C1 segment of cervical spinal cord (tissue), 14 donors: ENCODE measurements at places on chromosomes 7 and 10.

DNA sequence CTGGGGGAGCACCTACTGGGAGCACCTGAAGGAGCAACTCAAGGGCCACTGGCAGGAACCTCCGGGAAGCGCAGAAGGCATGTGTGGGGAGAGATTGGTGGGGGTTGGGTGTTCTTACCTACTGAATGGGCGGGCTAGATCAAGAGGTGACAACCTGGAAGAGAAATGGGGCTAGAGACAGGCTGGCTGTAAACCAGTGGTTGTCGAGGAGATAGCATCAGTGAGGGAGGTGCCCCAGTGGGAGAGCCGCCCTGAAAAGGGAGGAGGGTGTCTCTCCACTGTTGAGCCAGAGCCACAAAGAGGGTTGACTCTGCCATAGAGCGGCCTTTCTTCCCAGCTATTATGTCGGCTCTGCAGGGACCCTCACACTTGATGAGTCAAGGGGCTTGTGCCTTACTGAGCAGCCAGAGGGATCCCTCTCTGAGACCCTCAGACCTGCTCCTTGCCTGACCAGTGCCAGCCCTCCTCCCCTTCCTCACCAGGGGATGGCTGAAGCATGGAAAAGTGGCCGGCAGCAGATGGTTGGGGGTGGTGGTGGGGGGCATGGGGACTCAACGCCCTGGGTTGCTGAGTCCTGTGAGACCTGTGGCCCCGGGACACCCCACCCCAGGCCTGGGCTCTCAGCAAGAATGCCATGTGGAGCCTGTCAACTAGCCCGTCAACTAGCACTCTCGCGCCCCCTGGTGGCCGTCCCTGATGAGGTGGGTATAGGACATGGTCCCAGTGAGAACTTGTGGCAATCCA is 36.4 kb upstream of the PURB start:
- DNase-seq: peak; percentile 47

DNA sequence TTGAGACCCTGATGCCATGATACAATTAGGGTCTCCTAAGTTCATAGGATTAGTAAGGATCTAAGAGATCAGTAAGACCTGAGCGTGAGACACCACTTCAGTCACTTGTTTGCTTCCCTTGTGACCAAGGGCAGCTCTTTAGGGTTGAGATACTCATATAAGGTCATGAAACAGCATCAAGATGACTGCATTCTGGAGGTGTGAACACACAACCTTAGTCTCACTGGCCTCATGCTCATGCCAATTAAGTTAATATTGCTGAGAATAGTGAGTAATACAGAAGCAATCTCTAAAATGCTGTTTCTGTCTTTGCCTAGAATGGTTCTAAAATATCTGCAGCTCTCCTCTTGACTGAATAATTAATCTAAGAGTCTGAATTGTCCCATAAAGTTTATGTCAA is 39.6 kb upstream of the KLHL7 start:
- DNase-seq: no peak

GRCh38 chr7:2357571-2357970 is 2.9 kb downstream of the EIF3B start:
- no peak for DNase-seq

- no peak for DNase-seq
Measured at GRCh38 chr10:15255961-15256360, 87.5 kb upstream of the NMT2 start.

- DNase-seq: no peak
Measured at GRCh38 chr7:101555269-101555920, 73.7 kb downstream of the MYL10 start.

DNA sequence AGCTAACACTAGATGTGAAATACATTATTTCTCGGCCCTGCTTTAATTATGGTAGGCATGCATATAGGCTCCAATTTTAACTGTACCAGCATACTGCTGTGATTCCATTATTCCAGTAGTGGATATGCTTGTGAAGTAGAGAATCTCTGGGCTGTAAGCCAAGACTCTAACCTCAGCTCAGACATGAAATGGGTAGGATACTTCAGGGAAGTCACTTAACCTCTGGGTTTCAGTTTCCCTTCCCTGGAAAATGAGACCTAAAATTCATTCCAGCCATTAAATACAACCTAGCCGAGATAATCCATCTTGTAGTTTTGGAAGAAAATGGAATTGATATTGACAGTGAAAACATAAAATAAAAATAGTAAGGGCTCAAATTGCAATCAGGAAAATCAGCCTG is 59.6 kb upstream of the TRIL start:
- no peak for DNase-seq
